Urothelium cell line (cell line): ENCODE measurements at places on chromosomes 5 and 9.

GRCh38 chr9:30713243-30713642, 1671.2 kb upstream of the ACO1 start:
- DNase-seq: no peak

GRCh38 chr5:170551622-170552021, 47.8 kb downstream of the KCNIP1 start:
- no peak for DNase-seq

DNA sequence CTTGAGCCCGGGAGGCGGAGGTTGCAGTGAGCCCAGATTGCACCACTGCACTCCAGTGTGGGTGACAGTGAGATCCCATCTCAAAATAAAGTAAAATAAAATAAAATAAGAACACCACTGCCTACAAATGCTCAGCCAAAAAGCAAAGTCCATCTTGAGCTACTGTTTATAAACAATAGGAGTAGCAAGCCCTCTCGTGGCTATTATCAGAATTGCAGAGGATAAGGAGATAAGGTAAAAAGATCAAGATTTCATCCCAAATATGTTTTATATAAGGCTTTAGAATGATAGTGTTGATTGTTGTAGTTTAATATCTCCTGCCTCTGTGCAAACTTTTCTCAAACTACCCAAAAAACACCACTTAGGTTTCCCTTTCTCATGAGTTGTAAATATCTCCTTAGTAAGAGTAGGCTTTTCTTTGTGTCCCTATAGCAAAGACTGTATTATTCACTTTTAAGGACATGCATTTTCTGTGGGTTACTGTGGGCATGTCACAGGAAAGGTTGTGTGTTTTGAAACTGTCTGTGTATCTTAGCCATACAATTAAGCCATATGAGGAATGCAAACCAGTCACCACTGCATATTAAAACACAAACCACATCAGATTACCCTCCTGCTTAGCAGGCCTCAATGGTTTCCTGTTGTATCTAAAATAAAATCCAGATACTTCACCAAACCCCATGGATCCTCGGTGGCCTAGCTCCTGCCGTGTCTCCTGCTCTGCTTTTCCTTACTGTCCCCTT, 31.8 kb upstream of the CKS2 start:
- peak; percentile 31 for DNase-seq

GRCh38 chr5:58199087-58199486, 260.8 kb downstream of the PLK2 start:
- DNase-seq: no peak

DNA sequence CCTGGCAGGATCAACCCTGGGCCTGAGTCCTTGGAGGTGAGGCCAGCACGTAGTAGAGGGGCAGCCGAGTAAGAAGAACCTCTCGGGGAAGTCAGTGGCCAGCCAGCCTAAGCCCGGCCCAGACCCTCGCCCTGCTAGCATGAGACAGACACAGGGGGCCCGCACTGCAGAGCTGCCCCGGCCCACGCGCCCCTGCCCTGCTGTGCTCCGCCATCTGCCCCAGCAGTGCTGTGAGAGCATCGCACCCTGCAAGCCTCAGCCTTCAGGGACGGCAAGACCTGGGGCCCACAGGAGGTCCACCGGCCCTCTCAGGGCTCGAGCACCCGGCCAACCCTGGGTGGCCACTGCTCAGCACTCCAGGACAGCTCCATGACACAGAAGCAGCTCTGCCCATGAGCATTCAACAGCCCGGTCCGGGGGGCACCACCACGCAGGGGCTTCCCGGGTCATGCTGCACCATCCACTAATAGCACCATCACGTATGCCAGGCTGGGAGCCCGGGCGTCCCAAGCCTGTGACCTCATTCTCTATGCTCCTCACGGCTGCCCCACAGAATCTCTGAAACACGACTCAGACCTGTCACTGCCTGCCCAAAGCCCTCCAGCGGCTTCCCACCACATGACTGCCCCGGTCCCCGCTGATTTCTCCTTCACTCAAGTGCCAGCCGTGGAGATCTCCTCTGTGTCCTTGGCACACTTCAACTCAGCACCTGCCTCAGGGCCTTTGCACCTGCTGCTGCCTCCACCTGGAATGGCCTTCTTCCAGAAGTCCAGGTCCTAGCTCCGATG, 38.1 kb downstream of the ADAMTS2 start:
- DNase-seq: no peak

GRCh38 chr5:110916381-110917049, 155.0 kb upstream of the TSLP start:
- DNase-seq: peak; percentile 71

- no peak for DNase-seq
Observed at GRCh38 chr5:164336906-164337305, 831.5 kb downstream of the MAT2B start.
